Epithelial cell of esophagus (primary cell): ENCODE measurements at places on chromosomes 7 and 10.

DNA sequence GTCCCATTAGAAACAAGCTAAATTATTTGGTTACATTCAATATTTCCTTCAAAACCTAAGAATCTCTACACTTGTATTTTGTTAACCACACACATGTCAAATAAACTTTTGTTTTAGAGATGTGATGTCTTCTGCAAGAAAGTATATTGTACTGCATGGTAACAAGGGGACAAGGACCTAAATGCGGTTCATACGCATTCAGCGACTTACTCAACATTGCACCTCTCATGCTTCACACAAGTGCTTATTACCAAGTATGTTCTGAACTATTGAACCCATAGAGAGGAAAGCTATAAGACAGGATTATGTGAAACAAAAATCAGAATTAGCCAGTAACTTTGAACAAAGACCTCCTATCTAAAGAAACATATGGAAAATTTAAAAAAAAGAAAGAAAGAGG, 68.3 kb downstream of the CREB5 start:
- DNase-seq = no peak

- DNase-seq = no peak
Measured at GRCh38 chr10:70728328-70728727, 56.0 kb downstream of the ADAMTS14 start.

DNA sequence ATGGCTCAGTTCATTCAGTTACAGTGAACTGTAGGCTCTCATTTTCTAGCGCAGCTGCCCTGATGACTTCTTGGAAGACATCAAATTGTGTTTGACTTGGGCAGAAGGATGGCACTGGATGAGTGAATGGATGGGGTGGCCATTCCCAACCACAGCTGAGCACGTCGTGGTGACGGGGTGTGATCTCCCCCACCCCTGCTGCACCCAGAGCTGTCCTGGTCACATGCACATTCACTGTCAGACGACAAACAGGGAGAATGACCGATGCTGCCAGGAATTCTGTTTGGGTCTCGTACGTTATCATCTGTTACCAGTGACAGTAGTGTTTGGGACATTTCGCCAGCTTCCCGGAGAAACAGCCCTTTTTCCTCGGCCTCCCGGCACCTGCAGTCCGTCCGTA, 623.2 kb downstream of the SDK1 start:
- DNase-seq = no peak

DNA sequence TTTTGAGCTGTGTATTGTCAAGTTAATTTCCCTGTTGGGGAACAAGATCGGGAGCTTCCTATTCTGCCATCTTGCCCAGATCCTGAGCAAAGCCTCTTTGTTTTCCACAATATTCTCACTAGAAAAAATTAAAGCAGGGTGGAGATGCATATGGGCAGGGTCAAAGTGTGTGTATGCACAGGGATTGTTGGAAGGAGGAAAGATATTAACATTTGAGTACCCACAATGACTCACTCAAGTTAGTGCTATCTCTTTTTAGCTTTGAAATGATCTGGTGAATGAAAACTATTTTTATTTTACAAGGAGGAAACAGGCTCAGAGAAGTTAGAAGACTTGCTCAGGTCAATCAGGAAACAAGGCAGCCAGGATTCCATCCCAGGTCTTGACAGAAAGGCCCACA, 6.7 kb upstream of the BTBD16 start:
- DNase-seq = no peak

DNA sequence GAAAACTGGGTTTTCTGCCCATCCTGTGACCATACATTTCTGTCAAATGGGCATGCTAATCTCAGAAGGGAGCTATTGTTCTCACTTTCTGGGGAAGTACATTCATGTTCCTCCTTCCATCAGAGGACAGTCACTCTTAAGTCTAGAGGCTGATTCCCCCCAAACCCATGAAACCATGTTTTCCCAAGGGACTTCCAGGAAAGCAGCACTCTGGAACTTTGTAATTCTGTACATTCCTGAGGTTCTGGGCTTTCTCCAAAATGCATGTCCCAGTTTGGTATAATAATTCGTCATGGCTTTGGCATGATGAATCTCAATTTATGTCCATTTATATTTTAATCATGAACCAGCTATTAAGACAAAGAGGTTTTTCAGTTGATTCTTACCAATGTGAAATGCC, 688.1 kb downstream of the LRMDA start:
- peak; percentile 10 for DNase-seq

- no peak for DNase-seq
Measured at GRCh38 chr7:24751484-24751883, 5.8 kb downstream of the GSDME start.

DNA sequence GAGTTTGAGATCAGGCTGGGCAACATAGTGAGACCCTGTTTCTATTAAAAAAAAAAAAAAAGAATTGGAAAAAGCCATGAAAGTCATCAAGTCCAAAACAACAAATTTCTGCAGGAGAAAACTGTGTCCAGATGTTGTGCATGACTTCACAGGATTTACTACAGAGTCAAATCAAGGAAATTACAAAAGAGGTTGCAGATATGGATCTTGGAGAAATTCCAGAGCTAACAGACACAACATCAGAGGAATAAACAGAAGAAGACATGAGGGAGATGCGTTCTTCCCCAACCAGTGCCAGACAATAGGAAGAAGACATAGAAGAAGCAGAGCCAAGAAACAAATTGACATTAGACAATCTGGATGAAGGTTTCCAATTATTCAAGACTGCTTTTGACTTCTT, 24.3 kb upstream of the KCNIP2 start:
- no peak for DNase-seq

- DNase-seq = no peak
Measured at GRCh38 chr10:59266321-59266720, 89.9 kb downstream of the PHYHIPL start.

DNA sequence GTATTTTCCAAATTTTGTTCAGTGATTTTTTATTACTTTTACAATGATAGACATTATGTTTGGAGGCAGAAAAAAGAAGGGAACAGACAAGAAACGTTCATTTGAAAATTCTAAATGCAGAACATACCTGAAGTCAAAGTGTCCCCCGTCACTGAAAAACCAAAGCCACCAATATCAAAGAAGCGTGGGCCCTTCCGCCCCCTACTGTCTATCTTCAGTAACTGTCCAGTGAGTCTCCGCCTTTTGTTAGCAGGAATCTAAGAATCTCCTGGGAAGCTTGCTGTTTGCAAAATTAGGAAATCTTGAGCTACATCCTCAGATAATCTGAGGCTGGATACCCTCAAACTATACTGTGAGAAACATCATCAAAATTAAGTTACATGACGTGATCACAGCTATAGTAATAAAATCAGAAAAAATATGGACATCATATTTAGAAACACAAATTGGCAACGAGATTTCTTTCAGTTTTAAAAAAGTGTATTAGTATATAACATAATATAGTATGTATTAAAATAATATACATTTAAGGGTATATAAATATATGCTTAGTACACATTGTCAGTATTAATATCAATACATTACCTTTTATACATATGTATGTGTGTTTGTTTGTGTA, 169.3 kb upstream of the AKR1E2 start:
- peak; percentile 76 for DNase-seq

- no peak for DNase-seq
Measured at GRCh38 chr10:128257428-128257827, 131.2 kb upstream of the MKI67 start.

DNA sequence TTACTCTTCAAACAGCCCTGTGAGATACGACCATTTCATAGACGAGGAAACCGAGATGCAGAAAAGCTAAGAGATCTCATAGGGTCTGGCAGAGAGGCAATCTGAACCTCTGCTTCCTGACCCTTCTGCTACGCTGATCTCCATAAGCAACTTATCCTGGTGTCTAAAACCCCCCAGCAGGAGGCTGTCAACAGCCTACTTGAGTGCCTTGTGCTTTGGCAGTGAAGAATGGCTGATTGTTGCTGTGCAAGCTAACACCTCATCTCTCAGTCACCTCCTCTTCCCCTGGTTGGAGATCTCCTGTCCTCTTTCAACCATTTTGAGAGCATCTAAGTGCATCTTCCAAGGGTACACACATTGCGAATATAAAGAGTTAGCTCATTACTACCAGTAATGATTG, 86.2 kb downstream of the AOAH start:
- DNase-seq = no peak
